ENCODE measurements at places on chromosomes 13 and 19.

GRCh38 chr13:86729206-86729605 lies 930.0 kb upstream of the SLITRK6 start:
- DNase-seq, result no peak

- no peak for DNase-seq
Measured at GRCh38 chr13:73293913-73294523, 235.2 kb downstream of the KLF5 start.

- DNase-seq, result no peak
Measured at GRCh38 chr13:22454586-22454985, 726.2 kb upstream of the SGCG start.

DNA sequence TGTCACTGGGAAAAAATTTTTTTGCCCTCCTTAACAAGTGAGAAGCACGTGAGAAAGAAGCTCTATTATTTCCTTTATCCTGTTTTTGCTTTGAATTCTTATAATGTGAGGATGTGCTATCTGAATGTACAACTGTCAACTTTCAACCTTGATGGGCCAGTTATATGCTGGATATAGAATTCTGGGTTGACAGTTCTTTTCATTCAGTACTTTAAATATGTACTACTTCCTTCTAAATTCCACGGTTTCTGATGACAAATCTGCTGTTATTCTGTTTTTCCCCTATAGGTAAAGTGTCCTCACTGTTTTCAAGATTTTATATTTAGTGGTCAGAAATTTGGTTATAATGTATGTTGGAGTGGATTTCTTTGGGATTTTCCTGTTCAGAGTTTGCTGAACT lies 29.9 kb downstream of the ZDHHC20 start:
- DNase-seq, result no peak

- DNase-seq, result no peak
Measured at GRCh38 chr13:44389876-44390275, 16.3 kb downstream of the SERP2 start.

GRCh38 chr19:50708179-50708879 lies 11.3 kb downstream of the SHANK1 start:
- no peak for DNase-seq

GRCh38 chr13:113774177-113775107 lies 15.4 kb downstream of the TMEM255B start:
- no peak for DNase-seq

DNA sequence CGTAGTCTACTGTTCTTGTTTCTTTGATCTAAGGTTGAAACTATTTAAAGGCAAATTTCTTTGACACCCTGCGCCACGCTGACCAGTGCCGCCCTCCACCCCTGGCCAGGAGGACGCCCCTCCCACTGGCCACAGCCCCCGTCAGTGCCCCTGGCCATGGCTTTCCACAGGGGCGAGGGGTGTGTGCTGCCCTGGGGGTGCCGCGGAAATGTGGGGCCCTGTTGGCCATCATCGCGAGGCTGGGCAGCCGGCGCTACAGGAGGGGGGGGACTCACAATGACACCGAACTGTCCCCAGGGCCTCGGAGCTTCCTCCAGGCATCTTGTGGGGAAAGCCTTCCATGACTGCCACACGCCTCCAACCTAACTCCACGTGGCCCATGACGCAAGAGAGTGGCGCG lies 10.9 kb downstream of the SHC2 start:
- DNase-seq, result no peak

DNA sequence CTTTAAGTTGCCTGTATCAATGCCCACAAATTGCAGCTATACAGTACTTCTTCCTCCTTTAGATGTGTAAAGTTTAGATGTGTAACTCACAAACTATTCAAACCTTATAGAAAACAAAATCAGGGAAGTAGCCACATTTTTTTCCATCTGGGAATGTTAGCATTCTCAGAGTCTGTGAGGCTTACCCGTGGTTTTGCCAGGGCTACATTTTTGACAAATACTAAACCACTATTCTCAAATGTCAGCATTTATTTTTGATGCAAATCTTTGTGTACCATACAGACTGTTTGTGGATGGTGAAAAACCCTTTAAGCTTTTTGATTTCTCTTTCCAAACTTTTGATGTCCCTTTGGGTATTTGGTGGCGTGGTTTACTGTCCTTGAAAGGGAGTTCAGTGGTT lies 216.4 kb downstream of the POSTN start:
- DNase-seq, result no peak

- DNase-seq, result no peak
Measured at GRCh38 chr13:66036636-66037035, 1193.5 kb downstream of the PCDH9 start.

GRCh38 chr19:38721496-38721895 lies 22.8 kb downstream of the CAPN12 start:
- DNase-seq, result no peak

- no peak for DNase-seq
Measured at GRCh38 chr19:47407417-47407774, 11.9 kb downstream of the MEIS3 start.

DNA sequence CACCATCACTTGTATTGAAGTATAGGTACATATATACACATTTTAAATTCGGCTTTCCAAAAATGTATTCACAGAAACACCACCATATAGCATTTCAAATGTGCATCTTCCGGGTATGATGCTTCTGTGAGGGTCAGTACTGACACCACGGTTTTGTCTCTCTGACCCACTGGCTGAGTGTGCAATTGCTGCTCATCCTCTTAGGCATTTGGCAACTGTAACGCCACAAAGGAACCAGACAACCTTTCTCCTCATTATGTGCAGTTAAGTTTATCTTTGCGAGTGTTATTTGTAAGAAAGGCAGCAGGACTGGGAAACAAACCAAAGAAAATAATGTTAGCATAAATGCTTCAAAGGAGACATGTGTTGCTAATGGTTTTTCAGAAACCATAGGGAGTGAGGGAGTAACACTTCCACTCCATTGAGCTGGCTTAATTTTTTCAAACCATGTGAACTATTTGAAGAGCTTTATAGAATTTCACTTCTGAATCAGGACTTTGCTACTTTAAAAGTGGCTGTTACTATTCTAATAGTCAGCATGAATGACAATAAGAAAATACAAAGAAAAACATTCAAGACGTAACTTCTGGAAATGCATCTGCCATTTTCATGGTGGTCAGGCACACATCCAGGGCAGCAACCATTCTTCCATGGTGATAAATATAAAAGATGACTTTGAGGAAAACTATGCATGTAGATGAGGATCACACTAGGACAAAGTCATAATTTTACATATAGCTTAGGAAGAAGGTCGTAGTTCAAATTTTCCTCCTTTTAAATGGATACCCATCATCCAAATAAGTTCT lies 423.3 kb downstream of the MZT1 start:
- no peak for DNase-seq

DNA sequence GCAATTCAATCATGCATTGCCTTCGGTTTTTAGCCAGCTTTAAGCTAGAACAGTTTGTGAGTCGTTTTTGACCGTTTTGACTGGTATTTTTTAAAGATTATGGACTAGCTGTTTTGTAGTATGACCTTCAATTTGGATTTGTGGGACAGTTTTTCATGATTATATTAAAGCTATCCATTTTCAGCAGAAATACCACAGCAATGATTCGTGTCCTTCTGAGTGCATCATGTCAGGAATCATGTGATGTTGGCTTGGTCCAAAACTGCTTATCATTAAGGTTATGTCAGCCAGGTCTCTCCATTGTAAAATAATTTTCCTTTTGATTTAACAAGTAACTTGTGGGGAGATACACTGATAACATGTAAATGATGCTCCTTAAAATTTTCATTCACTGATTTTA lies 229.0 kb downstream of the POSTN start:
- no peak for DNase-seq

- DNase-seq, result peak; percentile 81
Measured at GRCh38 chr19:41420101-41420880, 6.9 kb downstream of the B3GNT8 start.

DNA sequence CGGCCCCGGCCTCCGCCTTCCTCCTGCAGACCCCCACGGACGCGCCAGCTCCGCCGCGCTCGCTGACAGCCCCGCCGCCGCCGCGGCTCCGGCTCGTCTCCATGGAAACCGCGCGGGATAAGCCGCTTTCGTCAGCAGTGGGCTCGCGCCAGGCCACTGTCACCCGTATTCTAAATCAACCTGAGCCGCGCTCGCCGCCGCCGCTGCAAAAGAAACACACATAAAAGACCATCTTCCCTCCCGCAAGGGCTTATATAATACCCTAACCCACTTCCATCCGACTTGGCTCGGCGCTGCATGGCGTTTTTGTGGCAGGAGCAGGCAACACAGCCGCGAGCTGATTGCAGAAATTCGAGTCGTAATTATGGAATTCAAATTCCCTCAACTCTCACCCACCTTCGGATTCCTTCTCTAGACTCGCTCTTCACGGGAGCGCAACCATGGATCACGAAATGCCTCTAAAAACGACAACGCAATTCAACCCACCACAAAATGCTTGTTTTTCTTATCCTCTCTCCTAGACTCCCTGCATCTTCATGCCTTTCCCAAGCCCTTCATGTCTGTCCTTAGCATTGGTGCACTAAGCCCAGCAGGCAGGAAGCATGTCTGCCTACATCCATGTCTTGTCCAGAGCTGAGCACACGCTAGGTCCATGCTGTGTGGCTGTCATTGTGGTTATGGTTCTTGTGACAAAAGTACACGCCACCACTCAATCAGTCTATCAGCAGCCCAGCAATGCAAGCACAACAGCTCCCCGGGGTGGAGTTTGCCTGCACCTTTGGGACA lies at the start of gene AMER2:
TSS of gene AMER2 (minus strand) at position 772 of the 786 bp plus-strand sequence. CDS start at position 103, 669 bp downstream.
- DNase-seq, result no peak

GRCh38 chr13:66950666-66951065 lies 279.5 kb downstream of the PCDH9 start:
- no peak for DNase-seq

DNA sequence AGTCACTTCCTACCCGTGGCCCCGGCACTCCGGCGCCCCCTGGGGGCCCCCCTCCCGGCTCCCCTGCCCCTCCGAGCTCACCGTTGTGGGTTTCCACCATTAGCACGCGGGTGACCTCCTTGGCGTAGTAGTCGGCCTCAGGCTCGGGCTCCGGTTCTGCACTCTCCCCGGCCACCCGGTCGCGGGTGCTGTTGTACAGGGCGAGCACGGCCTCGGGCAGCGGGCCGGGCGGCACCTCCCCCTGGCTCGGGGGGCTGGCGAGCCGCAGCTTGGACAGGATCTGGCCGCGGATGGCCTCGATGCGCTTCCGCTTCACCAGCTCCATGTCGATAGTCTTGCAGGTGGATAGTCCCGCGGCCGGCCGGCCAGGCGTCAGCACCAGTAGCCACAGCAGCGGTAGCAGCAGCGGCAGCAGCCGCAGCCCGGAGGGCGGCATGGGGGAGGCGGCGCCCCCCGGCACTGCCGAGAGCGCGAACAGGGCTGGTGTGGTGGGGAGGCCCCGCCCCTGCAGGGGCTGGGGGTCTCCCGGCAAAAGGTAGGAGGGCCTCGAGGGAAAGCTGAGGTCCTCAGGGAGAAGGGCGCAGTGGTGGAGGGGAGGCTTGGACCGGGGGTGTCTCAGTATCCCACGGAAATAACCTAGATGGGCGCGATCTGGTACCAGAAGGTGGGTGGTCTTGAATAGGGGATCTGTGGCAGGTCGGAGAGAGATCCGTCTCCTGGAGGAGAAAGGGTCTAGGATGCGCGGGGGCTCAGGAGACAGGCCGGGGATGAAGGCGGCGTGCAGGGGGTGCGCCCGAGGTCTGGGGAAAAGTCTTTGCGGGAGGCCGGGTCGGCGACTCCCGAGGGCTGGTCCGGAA lies 885 bp downstream of the TGFB1 start:
- DNase-seq, result no peak

DNA sequence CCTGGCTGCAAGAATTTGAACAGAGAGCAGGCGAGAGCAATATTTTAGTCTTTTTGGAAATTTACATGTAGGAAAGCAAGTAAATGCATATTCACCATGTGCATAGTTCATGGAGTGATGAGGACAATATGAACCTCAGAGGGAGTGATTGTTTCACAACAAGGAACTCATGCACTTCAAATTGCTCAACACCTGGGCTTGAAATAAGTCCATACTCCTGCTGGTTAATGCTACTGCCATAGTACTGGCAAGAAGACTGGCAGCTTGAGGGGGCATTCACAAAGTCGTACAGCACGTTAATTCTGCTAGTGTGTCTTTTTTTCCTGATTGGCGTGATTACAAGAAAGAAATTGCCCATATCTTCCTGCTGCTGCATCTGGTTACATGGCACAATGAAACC lies 267.6 kb downstream of the PCDH17 start:
- no peak for DNase-seq

- DNase-seq, result peak; percentile 39
Measured at GRCh38 chr13:91360246-91360751, 12.8 kb downstream of the MIR17HG start.

DNA sequence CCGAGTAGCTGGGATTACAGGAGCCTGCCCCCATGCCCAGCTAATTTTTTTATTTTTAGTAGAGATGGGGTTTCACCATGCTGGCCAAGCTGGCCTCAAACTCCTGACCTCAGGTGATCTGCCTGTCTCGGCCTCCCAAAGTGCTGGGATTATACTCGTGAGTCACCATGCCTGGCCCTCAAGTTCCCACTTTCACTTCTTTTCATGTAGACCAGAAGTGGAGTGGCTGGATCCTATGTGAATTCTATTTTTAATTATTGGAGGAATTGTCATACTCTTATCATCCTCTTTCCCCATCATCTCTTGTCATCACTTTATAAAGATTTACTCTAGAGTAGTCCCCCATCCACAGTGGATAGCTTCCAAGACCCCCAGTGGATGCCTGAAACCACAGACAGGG lies 12.8 kb upstream of the SIGLEC10 start:
- no peak for DNase-seq

DNA sequence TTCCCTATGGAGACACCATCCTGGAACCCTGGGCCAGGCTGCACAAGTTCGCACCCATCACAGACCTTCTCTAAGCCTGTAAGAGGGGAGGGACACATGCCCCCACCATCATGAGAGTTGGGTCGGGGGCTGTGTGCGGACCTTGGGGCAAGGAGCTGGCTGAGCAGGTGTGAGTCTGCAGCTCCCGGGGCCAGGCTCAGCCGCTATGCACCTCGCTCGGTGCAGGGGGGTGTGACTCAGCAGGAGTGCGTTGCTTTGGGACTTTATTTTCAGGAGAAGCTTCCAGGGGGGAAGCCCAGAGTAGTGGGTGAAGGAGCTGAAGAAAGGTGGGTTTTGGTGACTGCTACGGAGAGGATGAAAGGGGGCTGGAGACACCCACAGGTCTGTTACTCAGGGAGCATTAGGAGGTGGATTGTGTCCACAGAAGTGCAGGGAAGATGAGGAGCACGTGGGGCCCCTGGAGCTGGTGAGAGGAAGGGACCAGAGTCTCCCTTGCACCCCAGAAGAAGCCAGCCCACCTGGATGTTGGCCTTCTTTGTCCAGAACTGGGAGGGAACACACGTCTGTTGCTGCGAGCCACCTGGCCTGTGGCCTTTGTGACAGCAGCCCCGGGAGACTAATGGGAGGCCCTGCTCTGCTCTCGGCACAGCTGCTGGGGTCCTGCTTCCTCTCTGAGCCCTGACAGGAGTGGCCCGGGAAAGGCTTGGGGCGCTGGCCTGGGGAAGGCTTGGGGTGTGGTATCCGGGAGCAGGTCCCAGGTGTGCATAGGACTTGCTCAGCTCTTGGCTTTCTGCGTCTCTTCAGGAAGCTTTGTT lies 162.6 kb downstream of the TEX29 start:
- DNase-seq, result no peak

- no peak for DNase-seq
Measured at GRCh38 chr19:33868788-33869412, 72.2 kb downstream of the KCTD15 start.

All from Kasumi-1 (cell line).